ENCODE measurements at places on chromosomes 2 and 18.

- no peak for DNase-seq
Observed at GRCh38 chr18:2997429-2997828, 15.5 kb downstream of the LPIN2 start.

DNA sequence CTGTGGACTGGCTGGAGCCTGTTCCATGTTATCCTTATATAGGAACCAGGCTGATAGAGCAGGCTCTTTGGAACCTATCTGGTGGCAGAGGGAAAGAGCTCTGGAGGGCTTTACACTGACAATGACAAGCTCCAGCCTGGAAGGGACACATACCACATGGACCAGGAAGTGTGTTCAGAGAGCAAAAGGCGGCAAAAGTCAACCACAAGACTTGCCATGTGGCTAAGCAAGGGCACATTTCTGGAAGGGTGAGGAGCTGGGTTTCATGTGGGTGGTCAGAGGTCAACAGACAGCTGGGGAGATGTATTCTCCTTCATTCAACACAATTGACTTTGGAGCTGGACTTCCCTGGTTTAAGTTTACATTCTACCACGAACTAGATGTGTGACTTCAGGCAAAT lies 325.2 kb downstream of the DYSF start:
- no peak for DNase-seq

- DNase-seq = no peak
Observed at GRCh38 chr2:205934443-205934842, 151.5 kb downstream of the INO80D start.

DNA sequence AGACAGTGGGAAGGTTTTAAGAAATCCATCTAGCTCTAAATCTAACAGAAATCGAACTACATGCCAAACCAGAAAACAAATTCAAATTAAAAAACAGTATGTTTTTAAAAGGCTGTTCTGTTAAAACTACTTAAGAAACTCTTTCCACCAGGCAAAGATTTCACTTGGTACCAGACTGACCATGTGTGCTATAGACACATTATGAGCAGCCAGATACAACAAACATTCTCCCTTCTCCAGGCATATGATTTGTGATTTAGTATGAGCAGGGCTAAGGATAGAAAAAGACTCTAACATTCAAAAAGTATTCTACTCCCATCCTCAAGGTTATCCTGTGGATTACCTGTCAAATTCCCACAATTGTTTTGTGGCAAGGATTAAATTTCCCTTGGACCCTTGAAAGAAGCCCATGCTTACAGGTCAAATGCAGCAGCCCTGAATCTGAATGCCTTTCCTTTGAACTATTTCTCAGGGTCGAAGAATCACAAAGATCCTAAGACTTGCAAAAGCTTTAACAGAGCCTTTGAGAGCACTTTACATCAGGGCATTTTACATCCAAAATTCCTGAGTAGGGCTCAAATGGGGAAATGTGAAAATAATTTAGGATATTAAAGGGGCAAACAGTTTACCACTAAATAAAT lies 42.5 kb upstream of the TTC32 start:
- DNase-seq = no peak

- DNase-seq = no peak
Observed at GRCh38 chr18:50704357-50704940, 115.4 kb downstream of the MRO start.

GRCh38 chr2:98771721-98772524 lies 41.0 kb upstream of the MGAT4A start:
- DNase-seq = no peak

- no peak for DNase-seq
Observed at GRCh38 chr2:4556135-4556896, 852.9 kb downstream of the DCDC2C start.

DNA sequence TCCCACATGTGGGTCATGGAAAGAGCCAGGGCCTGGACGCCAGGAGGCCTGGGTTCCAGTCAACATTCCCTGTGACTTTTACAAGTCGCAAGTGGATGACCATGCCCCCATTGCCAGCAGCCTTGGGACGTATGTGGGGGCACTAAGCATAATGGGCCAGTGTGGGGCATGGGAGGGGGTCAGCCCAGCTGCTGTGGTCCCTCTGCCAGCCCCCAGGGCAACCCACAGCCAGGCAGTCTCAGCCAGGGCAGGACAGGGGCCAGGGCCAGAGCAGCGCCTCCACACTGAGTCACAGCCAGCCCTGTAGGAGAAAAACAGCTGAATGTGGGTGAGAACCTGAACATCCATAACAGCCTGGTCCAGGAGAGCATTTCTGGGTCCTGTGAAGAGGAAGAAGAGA lies 173.2 kb downstream of the GFPT1 start:
- DNase-seq = no peak
